ENCODE measurements at places on chromosomes 3 and 15. TPM values are rescaled to one million over a fixed set of nuclear protein-coding genes. Genes with fewer than 3 reads are reported as not detected.

OR5K1 gene
- not detected for polyA plus RNA-seq

GRCh38 chr3:18751514-18751913, 326.4 kb upstream of the SATB1 start:
- no peak for DNase-seq

GRCh38 chr3:46896386-46896785, 18.9 kb downstream of the PTH1R start:
- no peak for DNase-seq

DNA sequence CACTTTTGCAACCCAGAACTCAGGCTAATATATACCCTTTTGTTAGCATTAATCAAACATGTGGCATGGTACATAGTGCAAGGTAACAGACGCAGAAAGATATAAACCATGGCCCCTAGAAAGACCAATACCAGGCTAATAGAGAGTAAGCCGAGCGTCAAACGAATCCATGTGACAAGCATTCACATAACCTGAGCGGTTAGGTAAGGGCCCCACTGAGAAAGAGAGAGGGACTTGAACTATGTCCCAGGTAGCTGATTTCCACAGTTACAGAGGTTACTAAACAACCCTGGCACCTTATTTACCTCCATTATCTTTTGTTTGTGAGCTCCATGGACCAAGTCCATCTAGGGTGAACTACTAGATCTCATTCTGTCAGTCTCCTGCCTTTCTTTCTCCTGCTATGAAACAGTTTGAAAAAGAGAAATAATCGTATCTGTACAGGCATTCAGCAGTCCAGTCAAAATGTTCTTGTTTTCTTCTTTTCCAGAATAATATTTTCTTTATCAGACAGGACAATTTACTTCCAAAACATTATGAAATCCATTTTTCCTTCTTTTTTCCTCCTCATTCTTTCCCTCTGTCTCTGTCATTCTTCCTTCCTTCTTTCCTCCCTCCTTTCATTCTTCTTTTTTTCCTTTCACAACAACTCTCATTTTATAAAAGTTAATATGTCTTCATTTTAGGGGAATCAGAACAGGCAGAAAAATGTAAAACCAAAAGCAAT, 30.5 kb upstream of the TNFSF10 start:
- no peak for DNase-seq

Data from renal cortex interstitium (tissue), 15 donors.